ENCODE measurements at places on chromosomes 3 and 15.
A peak's percentile ranks its signal among the peaks of the same experiment; 100 is the strongest.

- no peak for DNase-seq
These were observed 286.0 kb downstream of the CNTN3 start for GRCh38 chr3:74328435-74328834.

DNA sequence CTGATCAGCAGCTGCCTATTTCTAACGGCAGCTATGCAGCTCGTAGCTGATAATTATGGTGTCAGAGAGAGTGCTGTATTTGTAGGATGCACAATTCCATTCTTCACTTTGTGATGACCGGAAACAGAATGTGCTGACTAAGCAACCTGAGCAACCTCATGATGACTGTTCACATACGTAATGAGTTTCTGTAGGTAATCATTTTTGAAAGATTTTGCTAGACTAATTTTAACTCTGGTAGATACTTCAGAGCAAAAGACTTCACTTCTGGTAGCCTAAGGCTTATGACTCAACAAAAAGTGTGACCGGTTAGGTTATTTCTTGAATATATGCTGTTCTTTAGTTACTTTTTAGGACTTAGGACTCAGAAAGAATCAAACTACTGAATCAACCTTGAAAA is 567.7 kb downstream of the NAALADL2 start:
- no peak for DNase-seq

DNA sequence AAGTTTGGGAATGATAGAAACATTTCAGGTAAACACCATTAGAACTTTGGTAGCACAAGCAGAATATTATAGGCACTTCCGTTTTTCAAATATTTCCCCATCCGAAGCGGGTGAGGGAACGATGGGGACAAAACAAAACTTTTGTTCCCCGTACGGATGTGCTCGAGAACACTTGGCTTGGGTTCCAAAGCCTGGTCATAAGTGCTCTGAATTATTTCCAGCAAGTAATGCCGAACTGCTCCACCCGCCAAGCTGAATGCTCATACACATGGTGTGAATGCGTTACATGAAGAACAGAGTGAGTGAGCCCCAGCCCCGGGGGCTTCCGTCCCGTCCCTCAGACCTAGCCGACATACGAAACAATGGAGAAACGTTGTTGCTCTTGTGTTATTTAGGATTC is 438.2 kb upstream of the ARRDC4 start:
- DNase-seq, result no peak

GRCh38 chr3:103218146-103218545 is 783.3 kb downstream of the ZPLD1 start:
- no peak for DNase-seq

DNA sequence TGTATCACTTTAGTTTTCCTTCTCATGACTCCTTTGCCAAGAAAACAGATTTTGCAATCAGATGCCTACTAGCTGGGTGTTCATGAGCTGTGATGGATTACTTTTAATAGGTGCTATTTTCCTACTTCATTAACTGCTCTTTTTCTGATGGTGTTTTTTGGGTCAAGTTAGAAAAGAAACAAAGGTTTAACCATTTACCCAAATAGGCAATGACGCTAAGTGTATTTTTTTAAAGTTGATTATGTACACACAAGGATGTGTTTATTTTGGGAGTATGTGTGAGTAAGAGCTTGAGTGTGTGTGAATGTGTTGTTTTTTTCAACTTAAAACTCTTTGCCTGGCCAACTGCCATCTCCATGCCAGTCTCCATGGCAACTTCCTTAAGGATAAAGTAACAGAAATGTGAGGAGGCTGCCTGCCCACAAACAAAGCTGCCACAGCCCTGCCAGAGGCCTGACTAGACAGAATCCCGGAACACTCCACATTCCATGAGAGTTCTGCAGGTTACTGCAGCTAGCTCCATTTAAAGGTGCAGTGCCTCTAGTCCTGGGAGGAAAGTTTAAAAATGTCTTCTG is 215.6 kb upstream of the RBMS3 start:
- DNase-seq, result peak; percentile 71

DNA sequence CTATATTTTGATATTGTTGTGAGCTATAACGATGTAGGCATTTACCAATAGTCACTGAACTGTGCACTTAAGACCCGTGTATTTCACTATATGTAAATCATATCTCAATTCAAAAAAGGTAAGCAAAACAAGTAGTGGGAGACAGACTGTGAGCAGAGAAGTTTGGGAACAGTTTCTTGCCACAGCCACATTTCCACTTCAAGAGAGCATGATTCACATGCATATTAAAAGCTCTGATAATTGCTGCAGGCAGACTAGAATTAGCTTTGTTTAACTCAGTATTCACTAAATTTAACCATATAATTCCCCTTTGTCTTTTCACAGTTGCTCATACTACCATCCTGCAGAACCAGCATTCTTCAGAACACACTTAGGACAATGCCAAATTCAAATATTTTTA is 168.4 kb upstream of the ZNF385D start:
- DNase-seq, result no peak

GRCh38 chr3:112464264-112464663 is 35.0 kb downstream of the BTLA start:
- DNase-seq, result no peak

DNA sequence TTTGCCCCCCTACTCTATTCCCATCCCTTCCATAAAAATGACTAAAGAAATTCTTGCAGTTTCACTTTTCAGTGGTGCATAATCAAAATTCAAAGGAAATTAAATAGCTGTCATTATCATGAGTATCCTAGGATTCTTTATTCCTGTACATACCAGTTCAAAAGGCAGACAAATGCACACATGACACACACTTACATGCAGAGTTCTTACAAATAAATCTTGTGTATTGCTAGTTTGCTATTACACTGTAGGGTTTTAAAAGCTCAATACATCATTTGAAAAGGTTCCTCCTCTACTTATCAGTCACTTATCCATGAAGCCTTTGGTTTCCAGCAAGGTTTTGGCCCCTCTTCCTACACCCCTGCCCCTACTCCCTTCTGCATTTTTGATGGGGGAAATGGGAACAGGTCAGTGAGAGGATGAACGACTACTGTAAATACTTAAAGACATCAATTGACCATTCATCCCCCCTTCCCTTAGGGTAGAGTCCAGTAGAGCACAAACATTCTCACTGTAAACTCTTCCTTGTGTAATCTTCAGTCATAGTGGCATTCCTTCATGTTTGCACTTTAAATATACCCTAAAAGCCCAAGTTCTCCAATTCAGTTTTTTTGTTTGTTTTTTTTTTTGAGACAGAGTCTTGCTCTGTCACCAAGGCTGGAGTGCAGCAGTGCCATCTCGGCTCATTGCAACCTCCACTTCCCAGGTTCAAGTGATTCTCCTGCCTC is 92.6 kb downstream of the SUCLG2 start:
- DNase-seq, result no peak

- DNase-seq, result no peak
These were observed 372.1 kb upstream of the ARHGEF26 start for GRCh38 chr3:153749070-153749610.

- DNase-seq, result no peak
These were observed 68.5 kb downstream of the VPS8 start for GRCh38 chr3:184880276-184881019.

DNA sequence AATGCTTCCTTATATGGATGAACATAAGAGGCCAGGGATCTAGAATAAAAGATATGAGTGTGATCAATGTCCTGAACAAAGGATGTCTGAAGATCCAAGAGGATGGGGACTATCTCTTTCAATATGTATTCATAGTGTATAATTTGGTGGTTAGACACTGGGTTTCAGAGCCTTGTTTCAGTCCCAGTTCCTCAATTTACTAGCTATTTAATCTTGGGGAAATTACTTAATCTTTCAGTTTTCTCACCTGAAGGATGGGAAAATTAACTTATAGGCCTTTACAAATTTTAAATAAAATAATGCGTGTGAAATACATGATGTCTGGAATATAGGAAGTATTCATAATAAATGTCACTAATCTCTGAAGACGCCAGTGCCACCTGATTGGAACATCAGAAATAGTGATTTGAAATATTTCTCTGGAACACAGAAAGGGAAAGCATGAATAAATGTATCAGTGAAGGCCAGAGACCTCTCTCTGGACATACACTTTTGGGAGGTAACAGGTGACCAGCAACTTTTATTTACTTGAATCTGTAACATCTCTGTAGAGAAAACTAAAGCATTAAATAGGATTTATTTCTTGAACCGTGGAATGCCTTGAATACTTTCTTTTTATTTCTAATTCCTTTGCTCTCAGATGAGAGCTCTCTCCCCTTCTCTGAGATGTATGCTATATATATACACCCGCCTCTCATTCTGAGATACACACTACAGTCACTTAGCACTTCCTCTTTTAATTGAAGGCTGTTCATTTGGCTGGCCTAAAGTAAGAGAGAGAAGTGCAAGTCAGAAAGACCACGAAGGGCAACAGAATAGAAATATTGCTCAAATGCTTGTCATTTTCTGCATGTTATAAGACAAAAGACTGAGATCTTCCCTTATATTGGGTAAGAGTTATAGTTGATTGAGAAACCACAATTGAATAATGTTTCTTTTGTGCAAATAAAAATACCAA is 407.1 kb downstream of the LSAMP start:
- DNase-seq, result no peak

DNA sequence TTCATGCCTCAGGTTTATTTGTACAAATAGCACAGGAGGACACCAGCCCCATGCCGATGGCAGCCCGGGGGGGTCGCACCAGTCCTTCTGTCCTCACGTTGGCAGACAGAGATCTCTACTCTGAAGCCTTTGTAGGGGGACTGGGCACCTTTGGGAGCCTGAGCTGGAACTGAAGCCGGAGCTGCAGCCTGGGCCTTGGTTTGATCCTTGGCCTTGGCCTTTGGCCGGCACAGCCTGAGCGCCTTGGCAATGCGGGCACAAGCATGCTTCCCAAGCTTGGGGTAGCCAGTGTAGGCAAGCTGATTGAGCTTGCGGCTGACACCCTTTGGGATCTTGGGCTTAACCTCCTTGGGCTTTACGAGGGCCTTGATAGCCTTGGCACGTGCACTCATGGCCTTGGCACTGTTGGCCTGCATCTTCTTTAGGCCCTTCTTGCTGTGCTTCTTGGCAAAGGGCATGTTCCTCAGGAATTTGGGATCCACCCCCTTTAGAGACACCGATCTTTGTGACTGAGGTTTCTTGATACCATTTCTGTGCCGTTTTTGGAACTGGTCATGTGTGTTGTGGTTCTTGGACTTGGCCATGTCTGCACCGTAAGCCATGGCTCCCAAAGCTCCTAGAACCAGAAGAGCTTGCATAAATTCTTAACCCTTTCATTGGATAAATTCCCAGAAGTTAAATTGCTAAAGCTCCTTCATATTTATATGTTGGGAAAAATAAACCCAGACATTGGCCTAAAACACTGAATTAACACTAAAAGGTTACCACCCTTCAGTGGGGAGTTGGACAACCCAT is 33.4 kb upstream of the UACA start:
- no peak for DNase-seq

DNA sequence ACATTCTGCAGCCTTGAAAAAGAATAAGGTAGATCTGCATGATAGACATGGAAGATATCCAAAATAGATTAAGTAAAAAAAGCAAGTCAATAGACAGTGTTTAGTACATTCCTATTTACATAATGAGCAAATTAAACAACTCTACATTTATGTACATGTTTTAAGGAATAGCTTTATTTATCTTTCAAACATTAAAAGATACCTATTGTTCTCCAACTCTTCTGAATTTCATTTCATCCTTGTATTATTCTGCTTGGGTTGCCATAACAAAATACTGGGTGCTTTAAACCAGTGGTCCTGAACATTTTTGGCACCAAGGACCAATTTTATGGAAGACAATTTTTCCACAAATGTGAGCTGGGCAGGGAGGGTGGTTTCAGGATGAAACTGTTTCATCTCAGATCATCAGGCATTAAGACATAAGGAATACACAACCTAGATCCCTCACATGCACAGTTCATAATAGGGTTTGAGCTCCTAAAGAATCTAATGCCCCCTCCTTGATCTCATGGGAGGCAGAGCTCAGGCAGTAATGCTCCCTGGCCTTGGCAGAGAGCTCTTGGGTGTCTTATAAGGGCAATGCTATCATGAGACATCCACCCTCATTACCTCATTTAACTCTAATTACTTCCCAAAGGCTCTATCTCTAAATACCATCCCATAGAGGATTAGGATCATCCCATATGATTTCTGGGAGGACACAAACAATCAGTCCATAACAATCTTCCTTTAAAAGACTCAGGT is 6.8 kb upstream of the KATNBL1 start:
- no peak for DNase-seq

All from ELF-1 (cell line).